Activated CD4-positive, alpha-beta memory T cell treated with anti-CD3 and anti-CD28 coated beads for 36 hours (primary cell): ENCODE measurements at places on chromosomes 2 and 18.

GRCh38 chr2:234772733-234773060 lies 179.1 kb upstream of the SH3BP4 start:
- no peak for DNase-seq

DNA sequence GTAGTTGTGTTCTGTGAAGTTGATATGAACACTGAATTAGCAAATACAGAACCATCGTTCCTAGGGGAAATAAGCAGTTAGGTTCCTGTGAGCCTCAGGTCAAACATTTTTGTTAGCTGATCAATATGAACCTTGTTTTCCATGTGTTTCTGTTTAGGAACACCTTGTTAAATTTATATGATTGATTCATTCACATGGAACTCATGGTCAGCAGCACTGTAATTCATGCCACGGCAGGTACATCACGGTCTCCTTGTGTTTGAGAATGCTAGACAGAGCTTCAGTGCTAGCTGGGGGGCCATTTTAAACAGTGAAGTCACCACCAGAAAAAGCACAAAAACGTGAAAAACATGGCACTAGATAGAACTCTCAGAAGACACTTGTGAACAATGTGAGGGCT lies 62.2 kb downstream of the MYCN start:
- DNase-seq, result no peak

DNA sequence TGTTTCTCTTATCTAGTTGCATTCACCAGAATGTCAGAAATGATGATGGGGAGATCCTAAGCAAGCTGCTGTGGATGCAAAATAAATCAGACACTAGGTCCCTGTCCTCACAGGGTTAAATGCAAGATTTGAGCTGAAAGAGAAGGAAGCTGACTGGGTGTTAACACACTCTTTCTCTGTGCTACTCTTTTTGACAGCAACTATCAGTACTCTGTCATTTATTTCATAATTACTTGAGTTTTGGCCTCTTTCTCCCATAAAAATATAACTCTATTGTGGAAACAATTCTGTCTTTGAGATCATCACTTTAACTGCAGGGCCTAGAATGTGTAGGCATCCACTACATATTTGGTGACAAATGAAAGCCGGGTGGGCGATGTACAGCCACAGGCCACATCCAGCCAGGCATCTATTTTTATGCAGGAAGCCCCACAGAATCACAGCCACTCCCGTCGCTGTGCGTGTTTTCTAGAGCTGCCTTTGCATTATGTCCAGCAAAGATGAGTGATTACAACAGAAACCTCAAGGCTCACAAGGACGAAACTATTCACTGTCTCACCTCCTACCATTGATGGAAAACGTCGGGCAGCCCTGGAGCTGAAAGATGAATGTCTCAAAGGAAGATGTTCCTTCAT lies 849.0 kb downstream of the RNF144A start:
- DNase-seq, result peak; percentile 46

GRCh38 chr18:55351241-55351691 lies 236.7 kb downstream of the TCF4 start:
- DNase-seq, result no peak

- no peak for DNase-seq
Measured at GRCh38 chr18:2692508-2692907, 37.0 kb downstream of the SMCHD1 start.
